Activated naive CD4-positive, alpha-beta T cell treated with anti-CD3 and anti-CD28 coated beads, Interleukin-2, amount 50 U/mL, for 16 hours (primary cell): ENCODE measurements at places on chromosomes 4 and X.

DNA sequence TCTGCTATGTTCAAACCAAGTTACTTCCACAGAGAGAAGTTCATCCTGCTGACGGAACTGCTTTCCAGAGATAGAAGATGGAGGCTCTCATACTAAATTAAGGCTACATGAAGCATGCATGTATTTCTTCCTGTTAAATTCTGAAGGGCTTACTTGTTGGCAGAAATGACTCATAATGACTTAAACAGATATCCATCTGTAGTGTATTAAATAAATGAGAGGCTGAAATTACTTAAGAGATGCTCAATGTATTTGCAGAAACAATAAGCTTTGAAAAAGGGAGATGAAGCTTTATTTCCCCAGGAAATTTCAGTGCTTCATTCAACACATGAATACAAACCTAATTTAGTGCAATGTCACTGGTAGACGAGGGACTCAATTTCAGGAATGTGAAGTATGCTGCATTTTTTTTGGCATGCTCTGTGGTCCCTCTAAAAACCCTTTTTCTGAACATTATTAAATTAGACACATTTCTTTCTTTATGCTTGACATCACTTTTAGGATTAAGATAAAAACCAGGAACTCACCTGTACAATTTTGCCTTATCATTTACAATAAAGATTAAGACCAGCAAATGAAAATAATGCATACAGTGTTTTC, 759.1 kb upstream of the POU3F4 start:
- DNase-seq = no peak

GRCh38 chr4:125991398-125991797, 676.6 kb downstream of the FAT4 start:
- DNase-seq = no peak

DNA sequence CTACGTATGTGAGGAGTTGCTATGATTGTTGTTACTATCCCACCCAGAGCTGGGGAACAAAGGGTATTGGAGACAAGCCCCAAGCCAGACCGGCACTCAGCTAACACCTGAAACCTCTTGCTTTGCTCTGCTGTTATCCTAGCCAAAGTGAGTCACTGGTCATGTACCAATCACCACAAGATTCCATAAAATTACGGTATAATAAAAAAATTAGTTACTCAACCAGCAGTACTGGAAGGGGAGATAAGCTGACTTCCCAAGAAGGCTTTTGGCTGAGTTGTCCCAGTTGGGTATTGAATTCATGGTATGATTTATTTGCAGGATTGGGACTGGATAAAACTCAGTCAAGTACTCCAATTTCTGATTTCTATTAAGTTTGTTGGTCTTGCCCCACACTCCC, 5.3 kb downstream of the EDA2R start:
- DNase-seq = no peak

DNA sequence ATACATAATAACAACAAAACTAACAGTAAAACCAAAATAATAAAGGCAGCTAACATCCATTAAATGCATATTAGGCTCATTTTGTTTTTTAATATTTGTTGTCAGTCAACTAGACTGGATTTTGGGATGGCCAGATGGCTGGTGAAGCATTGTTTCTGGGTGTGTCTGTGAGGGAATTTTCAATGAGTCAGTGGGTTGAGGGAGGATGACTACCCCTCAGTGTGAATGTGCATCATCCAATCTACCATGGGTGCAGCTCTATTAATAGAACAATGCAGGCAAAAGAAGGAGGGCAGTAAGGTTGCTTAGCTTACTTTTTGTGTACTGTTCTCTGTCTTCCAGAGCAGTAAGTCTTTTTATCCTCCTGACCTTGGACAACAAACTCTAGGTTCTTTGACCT, 484.2 kb upstream of the HS3ST1 start:
- no peak for DNase-seq

DNA sequence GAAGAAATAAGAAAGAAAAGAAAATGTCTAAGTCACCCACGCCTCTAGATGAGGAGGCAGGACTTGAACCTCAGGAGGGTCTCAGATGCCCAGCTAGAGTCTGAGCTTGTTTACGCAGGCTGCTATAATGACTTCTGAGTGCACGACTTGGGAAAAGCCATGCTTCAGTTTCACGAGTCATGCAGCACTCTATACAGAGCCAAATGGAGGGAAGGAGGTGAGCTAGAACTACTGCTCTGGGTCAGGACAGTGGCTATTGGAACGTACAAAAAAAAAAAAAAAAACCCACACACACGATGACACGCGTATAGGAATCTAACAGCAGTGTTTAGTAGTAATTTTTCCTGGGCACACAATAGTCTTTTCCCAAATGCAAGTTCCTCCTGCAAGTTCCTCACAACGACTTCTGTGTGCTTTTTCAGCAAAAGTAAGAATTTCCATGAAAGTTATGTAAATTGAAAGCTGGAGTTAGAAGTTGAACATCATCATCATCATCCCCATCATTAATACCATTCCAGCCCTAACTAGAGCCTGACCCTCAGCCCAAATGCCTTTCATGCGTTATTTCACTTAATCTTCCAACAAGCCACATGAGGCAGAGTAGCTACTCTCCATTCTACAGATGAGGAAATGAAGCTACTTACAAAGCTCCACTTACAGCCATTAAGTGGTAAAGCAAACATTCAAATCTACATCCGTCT, 36.6 kb downstream of the IRF2 start:
- DNase-seq = no peak

- DNase-seq = no peak
Observed at GRCh38 chrX:22527302-22527701, 254.6 kb downstream of the CBLL2 start.

- no peak for DNase-seq
Observed at GRCh38 chr4:42642101-42642797, 14.7 kb downstream of the ATP8A1 start.

DNA sequence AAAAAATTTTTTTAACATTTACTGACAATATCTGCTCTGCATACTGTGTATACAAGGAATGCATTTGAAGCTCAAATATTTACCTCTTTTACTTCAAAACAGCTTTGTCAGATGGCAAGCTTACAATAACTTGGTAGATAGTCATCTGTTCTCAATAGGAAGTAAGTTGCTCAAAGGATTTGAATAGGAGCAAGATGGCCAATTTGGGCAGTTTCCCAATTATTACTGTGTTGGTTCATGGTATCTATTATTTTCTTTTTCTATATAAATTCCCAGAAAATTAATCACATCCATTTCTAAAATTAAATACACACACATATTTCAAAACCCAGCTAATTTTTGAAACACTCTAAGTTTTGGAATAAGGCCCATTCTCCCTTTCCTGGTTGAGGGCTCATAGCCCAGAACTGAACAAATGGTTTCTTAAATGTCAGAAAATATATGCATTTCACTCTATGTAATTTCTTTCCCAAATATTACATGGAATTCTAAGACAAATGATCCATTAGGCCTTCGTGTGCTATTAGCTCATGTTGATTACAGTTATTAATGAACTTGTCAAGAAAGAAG, 60.2 kb upstream of the BLTP1 start:
- DNase-seq = no peak

DNA sequence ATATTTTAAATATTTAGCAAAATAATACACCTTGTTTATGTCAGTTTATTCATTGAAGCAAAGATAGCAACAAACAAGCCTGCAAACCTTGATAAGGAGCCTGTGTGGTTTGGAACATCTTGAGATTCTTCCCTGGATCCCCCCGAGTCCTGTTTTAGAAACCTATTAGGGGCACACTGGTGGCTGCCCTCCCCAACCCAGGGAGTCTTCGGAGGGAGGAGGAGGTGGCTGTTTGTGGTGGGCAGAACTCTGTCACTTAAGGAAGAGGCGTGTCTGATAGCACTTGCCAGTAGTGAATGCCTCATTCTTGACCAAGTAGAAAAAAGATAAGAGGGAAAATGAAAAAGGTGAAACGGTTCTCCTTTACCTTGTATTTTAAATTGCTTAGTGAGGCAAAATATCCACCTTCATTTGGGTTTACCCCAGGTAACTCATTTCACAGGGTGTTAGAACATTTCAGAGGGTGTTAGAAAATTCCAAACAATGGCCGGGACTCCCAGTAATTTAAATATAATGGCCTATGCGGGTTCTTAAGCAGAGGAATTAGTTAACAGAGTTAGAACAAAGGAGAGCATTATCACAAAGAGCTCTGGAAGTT, 10.4 kb downstream of the KIT start:
- DNase-seq = no peak

- no peak for DNase-seq
Observed at GRCh38 chr4:68963374-68963773, 11.8 kb upstream of the UGT2A3 start.

DNA sequence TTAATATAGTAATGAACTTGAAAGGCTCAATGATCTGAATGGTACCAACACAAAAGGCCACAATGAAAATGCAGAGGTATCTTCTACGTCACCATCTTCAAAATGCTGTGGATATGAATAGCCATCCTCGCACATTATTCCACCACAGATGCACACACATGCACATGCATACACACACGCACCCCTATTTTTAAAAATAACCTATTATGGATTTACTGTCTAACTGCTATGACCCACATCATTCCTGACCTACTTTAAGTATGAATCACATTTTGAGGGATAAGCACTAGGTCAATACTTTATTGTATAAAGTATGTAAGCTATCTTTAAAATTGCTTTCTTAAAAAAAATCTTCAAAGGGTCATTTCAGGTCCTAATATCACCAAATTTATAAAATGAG, 24.4 kb upstream of the CORIN start:
- DNase-seq = no peak

DNA sequence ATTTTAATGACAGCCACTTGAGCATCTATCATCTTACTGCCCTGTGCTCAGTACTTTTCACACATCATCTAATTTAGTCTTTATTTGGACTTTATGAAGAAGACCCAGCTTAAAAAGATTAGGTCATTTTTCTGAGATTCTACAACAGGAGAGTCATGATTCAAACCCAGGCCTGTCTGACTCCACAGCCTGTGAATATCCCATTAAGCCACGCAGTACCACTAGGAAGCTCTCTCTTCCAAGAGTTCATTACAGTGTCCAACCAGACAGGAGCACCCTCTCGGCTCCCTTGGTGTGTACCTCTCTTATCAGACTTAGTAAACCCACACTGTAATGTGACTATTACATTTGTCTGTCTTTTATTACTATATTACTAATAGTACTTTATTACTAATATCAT, 332.8 kb downstream of the DHX15 start:
- no peak for DNase-seq

DNA sequence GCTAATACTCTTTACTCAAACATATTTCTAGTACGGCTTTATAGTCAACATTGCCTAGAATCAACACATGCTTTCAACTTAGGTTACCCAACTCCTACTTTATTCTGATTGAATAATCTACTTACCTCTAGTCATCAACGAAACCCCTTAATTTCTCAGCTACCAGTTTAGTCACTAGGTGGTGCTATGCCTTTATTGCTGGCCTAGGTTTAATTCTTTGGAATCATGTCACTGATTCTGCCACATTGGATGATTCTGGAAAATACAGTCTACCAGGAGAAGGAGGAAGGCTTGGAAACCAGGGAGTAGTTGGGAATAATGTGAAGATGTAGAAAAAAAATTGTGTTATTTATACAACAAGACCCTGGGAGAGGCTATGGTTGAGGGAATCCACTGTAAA, 167.7 kb downstream of the DCAF12L2 start:
- DNase-seq = no peak

GRCh38 chrX:45719751-45720501, 519.2 kb upstream of the DIPK2B start:
- no peak for DNase-seq

GRCh38 chr4:126364311-126364911, 1049.7 kb downstream of the FAT4 start:
- no peak for DNase-seq

GRCh38 chrX:17021851-17022604, 75.6 kb downstream of the REPS2 start:
- no peak for DNase-seq

GRCh38 chr4:89100853-89101252, 10.5 kb upstream of the TIGD2 start:
- no peak for DNase-seq

- no peak for DNase-seq
Observed at GRCh38 chr4:43452948-43453347, 560.4 kb downstream of the GRXCR1 start.

DNA sequence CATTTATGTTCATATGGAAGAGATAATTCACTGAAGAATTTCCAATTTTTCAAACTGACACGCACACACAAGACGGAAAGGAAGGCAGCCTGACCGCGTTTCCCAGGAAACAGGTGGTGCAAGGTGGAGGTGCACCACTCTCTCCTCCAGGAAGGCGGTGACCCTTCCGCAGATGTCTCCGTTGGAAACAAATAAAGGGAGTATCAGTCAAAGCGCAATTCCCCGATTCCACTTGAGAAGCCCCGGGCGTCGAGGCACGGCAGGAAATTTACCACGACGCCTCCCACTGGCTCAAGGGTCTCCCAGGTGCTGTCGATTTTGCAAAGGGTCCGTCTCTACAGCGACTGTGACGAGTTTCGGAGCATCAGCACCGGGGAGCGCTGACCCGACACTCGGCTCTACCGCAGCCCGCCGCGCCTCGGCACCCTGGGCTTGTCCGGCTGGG, 770 bp upstream of the TIGD2 start:
- DNase-seq = no peak
